ENCODE measurements at places on chromosomes 5 and 9.

DNA sequence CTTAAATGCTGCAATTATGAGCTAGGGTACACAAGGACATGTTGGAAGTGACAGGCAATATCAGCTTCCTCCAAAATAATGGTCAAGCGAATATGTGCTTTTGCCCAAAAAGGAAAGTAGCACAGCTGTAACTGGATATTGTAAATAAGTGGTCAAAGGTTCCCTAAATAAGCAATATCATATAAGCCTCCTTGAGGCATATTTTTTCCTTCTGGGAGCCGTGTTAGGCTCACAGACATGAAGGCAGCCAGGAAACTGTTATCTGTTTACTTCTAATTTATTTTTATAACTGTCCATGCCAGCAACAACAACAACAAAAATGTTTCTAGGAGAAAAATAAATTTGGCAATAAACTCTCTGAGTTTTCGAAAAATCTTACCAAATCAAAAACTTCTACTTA is 648.3 kb downstream of the PDE4D start:
- DNase-seq = no peak

GRCh38 chr5:177301503-177302165 is 1.9 kb downstream of the RAB24 start:
- no peak for DNase-seq

DNA sequence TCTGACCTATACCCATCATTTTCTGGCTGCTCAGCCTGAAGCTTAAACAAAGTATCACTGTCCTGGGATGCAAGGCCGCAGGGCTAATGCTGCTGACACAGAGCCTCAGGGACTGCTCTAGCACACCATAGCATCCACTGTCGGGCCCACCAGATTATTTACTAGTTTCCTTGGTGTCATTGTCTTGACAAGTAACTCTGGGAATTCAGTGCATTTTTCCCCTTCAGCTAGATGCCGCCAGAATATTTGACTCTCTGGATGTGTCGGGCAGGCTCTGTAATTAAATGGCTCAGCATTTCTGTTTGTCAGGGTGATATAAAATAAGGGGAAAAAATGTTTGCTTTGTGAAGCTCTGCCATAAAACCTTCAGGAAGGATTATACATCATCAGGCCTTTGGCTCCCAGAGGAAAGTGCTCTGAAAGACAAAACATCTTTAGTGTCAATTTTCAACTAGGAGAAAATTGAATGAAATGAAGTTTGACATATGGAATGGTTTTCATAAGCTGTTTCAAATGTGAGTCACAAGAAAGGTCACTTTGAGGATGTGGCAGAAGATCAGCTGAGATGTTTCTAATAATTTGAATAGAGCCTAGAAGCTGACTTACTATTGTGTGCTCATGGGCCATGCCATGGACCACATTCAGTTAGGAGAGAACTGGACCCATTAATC is 350.1 kb downstream of the TMEM232 start:
- DNase-seq = no peak

DNA sequence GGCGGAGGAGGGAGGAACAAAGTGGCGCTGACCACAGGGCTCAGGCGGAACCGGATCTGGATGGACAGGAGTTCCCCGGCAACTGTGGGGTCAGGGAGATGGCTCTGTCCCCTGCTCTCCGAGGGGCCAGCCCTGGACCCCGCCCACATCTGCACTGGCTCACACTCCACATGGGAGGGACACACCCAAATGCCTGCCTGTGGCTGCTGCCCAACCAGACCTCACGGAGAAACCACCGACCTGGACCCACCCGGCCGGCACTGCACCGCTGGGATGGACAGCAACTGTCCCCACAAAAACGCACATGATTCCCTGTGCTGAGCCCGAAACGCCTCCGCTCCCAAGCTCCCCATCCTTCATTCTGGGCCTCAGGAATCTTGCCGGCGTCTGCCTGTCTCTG is 4.8 kb downstream of the CCDC187 start:
- DNase-seq = no peak

DNA sequence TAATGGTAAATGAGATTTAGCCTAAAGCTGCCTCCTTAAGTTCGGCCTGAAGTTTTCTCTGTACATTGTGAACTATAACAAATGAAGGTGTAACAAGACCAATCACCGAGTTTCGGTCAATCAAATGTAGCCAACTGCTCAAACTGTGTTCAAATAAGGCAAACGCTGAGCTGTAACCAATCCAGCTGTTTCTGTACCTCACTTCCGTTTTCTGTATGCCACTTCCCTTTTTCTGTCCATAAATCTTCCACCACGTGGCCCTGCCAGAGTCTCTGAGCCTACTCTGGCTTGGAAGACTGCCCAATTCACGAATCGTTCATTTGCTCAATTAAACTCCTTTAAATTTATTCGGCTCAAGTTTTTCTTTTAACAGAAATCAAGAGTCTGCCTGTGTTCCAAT is 193.5 kb upstream of the KLF9 start:
- no peak for DNase-seq

- DNase-seq = no peak
These were observed 3.7 kb downstream of the SLC31A2 start for GRCh38 chr9:113154471-113154870.

- DNase-seq = no peak
These were observed 128.9 kb upstream of the RAPGEF1 start for GRCh38 chr9:131868766-131869165.

DNA sequence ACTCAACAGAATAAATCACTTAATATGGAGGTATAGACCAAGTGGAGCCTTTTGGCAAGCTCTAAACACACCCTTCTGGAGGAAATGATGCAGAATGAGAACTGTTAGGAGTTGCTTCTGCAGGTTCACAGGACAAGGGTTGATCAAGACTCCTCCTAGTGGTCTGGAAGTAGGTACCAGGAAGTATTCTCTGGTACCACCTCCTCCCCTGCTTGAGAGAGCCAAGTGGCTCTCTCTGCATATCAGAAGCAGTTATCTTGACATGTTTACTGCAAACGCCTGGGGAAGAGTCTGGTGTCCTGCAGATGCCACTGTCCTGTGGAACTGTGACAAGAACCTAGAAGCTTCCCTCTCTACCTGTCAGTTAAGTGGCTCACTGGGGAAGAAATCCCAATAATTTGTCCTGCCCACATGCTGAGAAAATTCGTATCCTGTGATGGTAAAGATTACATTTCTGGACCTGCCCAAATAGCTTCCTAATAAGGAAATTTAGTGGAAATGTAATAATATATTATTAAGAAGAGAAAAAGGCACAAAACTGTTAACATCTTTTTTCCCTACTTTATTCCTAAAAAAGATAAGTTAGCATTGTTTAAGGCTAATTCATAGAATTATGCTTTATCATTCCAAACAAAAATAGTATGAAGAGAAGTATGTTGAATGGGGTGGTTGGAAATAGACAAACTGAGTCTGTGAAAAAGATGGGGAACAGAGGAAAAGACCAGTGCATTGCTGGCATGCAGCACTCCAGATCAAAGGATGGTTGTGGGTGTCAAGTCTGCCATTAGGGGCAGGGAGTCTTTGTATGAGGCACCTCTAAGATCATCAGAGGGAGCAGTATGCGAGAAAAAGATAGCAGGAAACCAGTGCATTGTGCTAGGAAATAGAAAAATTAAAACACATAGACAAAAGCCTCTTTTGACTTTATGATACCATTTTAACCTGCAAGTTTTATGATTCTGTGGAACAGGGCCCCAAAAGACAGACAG is 118.8 kb downstream of the CDC42SE2 start:
- DNase-seq = no peak

DNA sequence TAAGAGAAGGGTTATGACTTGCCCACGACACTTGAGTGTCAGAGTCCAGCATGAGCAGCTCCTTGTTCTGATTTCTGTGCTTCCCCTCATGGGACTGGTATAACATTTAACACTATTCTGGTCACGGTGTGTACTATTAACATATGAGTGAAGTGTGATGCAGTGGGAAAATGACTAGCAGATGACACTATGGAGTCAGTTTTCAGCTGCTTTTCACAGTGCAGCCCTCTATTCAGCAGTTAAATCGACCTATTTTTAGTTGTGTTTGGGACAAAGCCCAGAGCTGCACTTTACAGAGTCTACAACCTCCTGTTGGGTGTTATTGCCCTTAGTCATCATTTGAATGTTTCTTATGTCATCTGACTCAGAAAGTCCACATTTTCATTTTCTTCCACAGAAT is 59.1 kb downstream of the CHSY3 start:
- DNase-seq = no peak

- no peak for DNase-seq
These were observed 2.0 kb upstream of the MAP3K1 start for GRCh38 chr5:56813302-56813701.

- DNase-seq = no peak
These were observed 57.5 kb downstream of the ZNF510 start for GRCh38 chr9:96720435-96720834.
